T47D (cell line): ENCODE measurements at places on chromosomes 16 and 17.

DNA sequence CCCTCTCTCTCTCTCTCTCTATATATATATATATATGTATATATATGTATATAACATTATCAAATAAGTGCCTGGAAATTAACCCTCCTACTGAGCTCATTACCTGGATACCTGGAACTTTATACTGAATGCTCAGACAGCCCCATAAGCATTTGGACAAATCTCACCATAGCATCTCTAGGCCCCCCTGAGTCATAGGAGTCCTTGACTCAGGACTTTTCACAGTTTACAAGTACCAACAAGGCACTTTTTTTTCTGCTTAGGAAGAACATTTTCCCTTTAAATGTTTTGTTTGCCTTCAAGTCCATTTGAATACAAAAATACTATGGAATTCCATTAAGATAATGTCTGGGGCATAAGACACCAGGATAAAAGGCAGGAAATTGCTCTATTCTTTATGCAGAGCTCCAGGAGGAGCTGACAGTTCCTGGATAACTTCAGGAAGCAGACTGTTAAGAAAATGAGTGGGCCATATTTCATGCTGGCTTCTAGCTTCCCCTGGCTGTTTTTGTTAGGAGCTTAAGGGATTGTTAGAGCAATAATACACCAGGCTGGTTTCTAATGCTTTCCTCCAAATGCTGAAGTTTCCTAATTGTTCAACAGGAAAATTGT lies 171.7 kb upstream of the ASIC2 start:
- no peak for DNase-seq

- no peak for DNase-seq
These were observed 4.1 kb downstream of the MAP2K3 start for GRCh38 chr17:21288571-21289017.

- DNase-seq: no peak
These were observed 877.4 kb upstream of the GOT2 start for GRCh38 chr16:59611556-59611955.

DNA sequence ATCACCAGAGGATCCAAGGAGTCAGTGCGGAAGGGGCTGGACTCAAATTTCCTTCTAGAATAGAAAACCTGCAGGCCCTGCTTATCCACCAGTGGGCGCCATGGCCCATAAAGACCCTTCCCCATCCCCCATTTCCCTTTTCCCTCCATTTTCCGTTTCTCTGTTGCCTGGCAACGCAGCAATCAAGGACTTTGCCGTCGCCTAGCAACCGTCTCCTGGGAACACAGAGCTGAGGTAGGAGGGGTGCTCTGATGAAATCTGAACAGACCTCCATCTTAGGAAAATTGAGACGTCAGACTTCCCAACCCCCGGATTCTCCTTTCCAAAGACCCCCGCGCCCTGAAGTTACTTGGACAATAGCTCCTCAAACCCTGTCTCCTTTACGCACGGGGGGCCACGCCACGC lies 5.7 kb downstream of the DLG4 start:
- peak; percentile 39 for DNase-seq

DNA sequence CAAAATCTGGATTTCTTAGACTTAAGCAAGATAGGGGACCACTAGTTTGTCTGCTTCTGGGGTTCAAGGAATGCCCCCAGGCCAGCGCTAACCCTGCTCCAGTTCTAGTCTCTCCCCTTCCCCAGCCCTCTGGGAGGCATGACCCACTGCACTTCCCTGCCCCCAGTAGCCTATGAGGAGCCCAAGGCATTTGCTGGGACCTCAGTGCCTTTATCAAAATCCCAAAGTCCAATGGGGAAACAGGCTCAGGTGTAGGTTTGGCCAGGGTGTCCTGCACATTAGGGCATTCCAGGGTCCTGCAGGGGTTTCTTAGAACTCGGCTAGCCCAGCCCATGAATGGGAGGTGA lies 1.2 kb downstream of the IL4R start:
- DNase-seq: no peak

DNA sequence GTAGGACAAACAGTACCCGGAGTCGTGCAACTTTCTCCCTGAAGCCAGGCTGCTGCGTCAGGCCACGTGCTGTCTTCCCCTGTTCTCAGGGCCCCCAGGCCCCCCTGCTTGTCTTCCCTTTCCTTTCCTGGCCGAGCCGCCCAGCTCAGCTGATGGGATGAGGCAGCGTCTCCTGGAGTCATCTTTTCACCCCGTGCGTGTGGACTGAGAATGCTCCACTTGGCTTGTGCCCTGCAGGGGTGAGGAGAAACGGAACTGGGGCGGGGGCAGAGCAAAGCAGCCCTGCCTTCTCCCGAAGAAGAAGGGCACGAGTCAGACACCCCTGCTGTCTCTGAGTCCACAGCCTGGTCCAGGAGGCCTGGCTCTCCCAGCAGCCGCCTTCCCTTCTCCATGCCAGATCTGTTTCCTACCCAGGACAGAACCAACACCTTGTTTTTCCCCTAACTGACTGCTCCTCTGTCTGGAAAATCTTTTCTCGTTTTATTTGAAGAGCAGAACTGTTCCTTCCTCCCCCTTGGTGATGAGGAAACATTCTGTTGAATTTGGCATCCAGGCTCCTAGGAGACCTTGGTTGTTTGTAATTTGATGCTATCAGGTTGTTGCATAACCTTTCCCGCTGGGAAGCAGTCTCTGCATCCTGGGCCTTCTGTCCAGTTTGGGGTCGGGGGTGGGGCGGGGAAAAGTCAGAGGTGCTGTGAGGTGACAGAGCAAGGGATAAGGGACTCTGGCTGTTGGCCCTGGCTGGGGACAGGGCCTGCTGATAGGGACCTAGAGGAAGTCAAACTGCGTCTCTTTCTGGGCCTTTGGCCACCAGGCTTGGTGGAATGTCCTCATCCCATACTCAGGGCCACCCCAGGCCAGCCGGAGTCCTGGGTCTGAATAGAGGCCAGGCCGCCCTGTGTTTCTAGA lies 78.8 kb downstream of the WIPI1 start:
- DNase-seq: peak; percentile 52

DNA sequence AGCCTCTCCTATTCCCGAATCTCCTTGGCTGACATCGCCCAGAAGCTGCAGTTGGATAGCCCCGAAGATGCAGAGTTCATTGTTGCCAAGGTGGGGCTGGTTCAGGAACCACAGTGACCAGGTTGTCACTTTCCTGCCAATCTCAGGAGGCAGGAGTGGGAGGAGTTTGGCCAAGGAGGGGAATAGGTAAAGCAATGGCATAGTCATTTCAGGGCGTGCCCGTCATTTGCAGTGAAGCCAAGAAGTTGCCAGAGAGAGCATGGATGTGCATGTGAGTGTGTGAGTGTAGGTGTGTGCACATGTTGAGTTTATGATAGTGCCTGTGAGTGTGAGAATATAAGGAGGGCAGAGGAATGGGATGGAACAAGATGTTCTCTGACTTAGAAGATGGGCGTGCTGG lies 14.8 kb downstream of the PSMD3 start:
- DNase-seq: no peak
